HTR-8/SVneo (cell line): ENCODE measurements at places on chromosomes 13 and 19.
A peak's percentile ranks its signal among the peaks of the same experiment; 100 is the strongest.

GRCh38 chr19:1577090-1577928, 9.2 kb upstream of the MEX3D start:
- DNase-seq: no peak

DNA sequence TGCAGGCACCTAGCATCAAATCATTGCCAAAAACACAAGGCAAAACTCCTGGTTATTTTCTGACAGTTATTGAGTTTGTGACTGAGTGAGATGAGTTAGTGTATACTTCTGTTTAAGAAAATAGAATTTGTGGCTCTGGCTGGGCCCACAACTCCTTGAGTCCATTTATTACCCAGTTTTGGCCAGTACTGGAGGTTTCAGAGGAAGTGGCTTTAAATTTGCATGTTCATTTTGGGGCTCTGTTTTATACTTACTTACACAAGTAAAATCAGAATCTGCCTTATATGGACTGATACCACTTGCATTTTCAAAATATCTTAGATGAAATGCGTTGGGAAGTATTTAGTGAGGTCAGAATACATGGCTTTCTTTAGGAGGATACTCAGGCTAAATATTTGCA, 29.0 kb downstream of the TNFSF11 start:
- no peak for DNase-seq

DNA sequence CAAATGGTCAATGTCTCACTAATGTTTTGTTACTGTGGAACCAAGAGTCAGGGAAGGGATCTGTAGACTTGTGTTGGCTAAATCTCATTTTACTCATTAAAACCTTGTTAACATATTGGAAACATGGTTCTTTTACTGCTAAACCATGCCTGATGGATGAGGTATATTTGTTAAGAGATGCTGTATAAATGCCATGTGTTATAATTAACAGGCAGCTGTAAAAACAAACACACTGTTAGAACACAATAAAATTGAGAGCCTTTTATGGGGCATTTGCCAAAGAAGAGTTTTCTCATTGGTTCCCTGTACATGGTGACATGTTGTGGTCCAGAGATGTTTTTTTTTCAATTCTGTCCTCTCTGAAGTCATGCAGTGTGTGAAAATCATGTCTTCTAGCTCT, 121.9 kb downstream of the ESD start:
- no peak for DNase-seq

DNA sequence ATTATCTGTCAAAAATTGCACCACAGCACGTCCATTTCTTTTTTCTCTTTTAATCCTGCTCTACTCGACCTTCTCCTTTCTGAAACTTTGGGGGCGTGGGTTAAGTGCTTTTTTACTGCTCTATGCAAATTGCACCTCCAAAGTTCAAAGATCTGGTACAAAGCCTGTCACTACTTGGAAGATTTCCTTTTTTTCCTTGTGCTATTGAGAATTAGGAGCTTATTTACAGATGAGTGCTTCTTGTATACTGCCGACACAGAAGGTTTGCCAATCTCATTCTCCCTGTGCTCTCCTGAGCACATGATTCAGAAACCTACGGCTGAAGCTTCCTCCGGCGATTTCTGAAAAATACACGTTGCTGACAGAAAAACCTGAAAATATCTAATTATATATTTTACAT, 94.8 kb downstream of the TEX29 start:
- DNase-seq: no peak

GRCh38 chr19:11699931-11700794, 38.6 kb downstream of the ZNF823 start:
- DNase-seq: peak; percentile 51

DNA sequence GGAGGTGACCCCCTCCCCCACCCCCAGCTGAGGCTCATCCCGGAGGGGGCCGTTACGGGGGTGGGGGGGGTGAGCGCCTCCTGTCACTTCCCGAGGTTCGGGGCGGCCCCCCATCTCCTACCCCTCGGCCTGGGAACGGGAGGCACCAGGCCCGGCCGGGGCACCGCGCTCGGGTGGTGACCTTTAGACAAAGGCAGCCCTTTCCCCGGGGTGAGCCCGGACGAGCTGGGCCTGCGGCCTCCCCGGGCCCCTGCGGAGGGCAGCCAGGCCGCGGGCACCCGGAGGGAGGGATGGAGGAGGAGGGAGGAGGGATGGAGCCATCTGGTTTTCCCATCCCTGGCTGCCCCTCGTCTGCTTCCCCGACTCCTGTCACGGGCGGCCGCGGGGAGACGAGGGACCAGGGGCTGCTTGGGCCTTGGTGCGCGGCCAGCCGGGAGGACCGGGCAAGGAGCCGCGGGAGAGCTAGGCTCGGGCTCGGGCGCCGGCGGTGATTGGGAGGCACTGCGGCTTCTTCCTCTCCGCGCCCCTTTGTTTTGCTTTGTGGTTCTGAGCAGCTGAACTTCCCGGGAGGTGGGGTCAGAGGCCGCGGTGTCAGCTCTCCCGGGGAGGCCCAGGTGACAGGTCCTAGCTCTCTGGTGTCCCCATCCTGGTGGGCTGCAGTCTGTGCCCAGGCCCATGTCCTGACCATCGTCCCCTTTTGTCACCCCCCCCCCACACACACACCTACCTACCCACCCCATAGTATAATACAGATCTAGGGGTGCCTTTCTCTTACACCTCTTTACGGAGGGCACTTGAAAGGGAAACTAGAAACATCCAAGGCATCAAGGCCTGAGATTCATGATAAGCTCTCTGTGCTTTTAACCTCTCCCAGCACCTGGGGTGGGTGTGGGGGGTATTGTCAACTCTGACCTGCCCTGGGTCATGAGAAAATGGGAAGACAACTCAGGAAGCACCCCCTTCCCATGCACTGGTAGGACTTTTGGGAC, 1.3 kb downstream of the BICRA start:
- no peak for DNase-seq

GRCh38 chr13:28045861-28046260, 54.5 kb downstream of the FLT3 start:
- DNase-seq: no peak

GRCh38 chr13:61013796-61014195, 401.9 kb downstream of the PCDH20 start:
- DNase-seq: no peak

DNA sequence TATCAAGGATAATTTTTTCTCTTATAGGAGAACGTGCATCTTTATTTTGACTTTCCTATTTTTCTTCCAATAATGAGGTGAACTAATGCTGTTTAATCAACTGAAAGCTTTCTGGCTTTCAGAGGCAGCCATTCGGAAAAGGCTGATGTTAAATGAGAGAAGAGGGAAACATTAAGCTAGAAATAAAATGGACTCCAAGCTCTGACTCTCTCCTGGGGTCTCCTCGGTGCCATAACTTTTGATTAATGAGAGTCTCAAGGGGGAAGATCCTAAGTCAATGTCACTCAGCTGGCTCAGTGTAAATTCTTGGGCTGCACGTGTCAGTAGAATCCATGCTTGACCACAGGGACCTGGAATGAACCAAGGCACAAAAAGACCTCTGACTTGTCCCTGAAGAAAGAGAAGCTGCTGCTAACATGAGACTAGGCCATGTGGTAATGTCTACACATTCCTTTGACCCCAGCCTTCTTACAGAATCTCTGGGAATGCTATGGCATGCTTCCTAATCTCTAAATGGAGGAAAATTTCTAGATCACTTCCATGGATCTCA, 152.2 kb upstream of the RFC3 start:
- DNase-seq: no peak
